Adrenal gland (tissue), 19 donors: ENCODE measurements at places on chromosomes 2 and 18.

DNA sequence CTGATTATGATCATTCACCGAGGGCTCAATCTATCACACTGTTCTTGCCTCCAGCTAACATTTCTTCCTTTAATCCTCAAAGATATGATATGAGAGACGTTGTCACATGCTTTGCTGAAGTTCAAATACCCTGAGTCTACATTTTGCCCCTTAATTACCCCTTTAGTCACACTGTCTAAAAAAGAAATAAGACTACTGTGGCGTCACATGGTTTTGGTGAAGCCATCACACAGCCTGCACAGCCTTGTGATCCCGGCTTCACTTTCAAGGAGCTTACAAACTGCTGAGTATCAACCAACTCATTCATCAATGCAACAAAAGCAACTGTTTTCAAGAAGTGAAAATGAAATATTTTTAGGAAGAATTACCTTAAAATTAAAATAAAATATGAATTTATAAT is 31.9 kb upstream of the SOCS6 start:
- H3K4me1 ChIP-seq, result no peaks in the 10 kb centered on the region
- peak; percentile 52 for DNase-seq
- no peak overlapping the region for H3K27ac ChIP-seq
- no peak overlapping the region for H3K4me3 ChIP-seq

GRCh38 chr2:182668671-182669070 is 47.4 kb upstream of the DNAJC10 start:
- no peak overlapping the region for H3K4me3 ChIP-seq
- no peaks in the 10 kb centered on the region for H3K4me1 ChIP-seq
- H3K36me3 ChIP-seq, result no peaks in the 10 kb centered on the region
- DNase-seq, result no peak

- no peak overlapping the region for H3K27ac ChIP-seq
- DNase-seq, result no peak
- no peaks in the 10 kb centered on the region for H3K36me3 ChIP-seq
- H3K4me1 ChIP-seq, result no peaks in the 10 kb centered on the region
- no peaks in the 10 kb centered on the region for H3K27me3 ChIP-seq
Measured at GRCh38 chr18:37238282-37239108, 327.1 kb downstream of the CELF4 start.

DNA sequence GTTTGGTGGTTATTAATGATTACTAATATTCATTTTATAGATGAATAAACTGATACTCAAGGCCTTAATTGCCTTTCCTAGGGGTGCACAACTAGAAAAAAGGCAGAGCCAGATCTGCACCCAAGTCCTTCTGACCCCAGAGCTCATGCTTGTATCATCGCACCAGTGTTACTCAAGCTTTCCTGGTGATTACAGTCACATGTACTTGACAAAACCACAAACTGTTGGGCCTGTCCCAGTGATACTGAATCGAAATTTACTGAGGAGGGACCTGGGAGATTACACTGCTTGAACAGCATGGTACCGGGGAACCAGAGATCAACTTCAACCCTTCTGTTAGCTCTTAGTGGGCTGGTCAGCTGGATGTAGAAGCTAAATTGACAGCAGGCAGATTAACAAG is 33.7 kb downstream of the FASTKD2 start:
- no peak overlapping the region for H3K4me3 ChIP-seq
- no peak overlapping the region for H3K27ac ChIP-seq
- H3K36me3 ChIP-seq, result no peaks in the 10 kb centered on the region
- no peaks in the 10 kb centered on the region for H3K27me3 ChIP-seq
- no peaks in the 10 kb centered on the region for H3K4me1 ChIP-seq

GRCh38 chr2:217834057-217834620 is 168.7 kb downstream of the TNS1 start:
- no peak overlapping the region for H3K4me3 ChIP-seq
- no peaks in the 10 kb centered on the region for H3K36me3 ChIP-seq
- no peaks in the 10 kb centered on the region for H3K27me3 ChIP-seq
- no peak overlapping the region for H3K27ac ChIP-seq
- H3K4me1 ChIP-seq, result peaks cover 12% of the 10 kb centered on the region
- peak; percentile 66 for DNase-seq

DNA sequence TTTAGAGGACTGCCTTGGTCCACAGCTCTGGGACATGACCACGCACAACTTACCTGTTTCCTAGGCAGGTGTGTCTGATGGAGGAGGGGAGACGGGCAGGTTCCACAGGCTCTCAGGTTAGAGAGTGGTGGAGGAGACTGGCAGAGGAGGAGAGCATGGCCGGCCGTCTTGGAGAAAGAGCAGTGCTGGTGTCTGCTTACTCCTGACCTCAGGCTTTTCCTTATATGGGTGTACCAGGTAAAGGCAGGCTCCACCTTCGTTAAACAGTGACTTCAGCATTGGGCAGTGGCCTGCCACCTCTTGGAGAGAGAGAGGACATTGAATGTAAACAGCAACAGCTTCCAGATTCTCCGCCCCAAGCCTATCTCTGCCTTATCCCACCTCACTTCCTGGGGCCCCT is at the start of gene CAPN13:
Gene CAPN13, minus strand, starts transcription at position 198 of the 400 bp plus-strand sequence. CDS start 20,121 bp downstream, outside the sequence.
- H3K4me3 ChIP-seq, result no peak within 1 kb of the TSS
- H3K36me3 ChIP-seq, result no peaks in the 10 kb centered on the region
- DNase-seq, result no peak
- no peak within 1 kb of the TSS for H3K27ac ChIP-seq
- no peaks in the 10 kb centered on the region for H3K4me1 ChIP-seq
